Stomach (tissue), 19 donors: ENCODE measurements at places on chromosomes 16 and 17. TPM values are rescaled to one million over a fixed set of nuclear protein-coding genes. Genes with fewer than 3 reads are reported as not detected.

The ENPP7 gene
- polyA plus RNA-seq, result not detected

The TBX21 gene
- 0.31 TPM for polyA plus RNA-seq

The PABPN1L gene
- polyA plus RNA-seq, result 0.15 TPM

The GRIN2A gene
- polyA plus RNA-seq, result 0.06 TPM

The KRTAP3-1 gene
- not detected for polyA plus RNA-seq

The PRSS21 gene
- 2.9 TPM for polyA plus RNA-seq

The CA7 gene
- polyA plus RNA-seq, result not detected

The ABI3 gene
- 9.5 TPM for polyA plus RNA-seq

The SLC16A11 gene
- 0.68 TPM for polyA plus RNA-seq

The MRTFB gene
- polyA plus RNA-seq, result 4.3 TPM

The DNAH9 gene
- 0.28 TPM for polyA plus RNA-seq

The CLUH gene
- 40.1 TPM for polyA plus RNA-seq

The CCDC200 gene
- polyA plus RNA-seq, result not detected

The MAP3K3 gene
- 16.9 TPM for polyA plus RNA-seq

The EFCAB13 gene
- polyA plus RNA-seq, result 0.43 TPM

The CHST5 gene
- polyA plus RNA-seq, result not detected

The TMC5 gene
- polyA plus RNA-seq, result 16.0 TPM

The OR3A2 gene
- polyA plus RNA-seq, result not detected

The KCNG4 gene
- polyA plus RNA-seq, result not detected

The IL17C gene
- polyA plus RNA-seq, result not detected

The GPR179 gene
- not detected for polyA plus RNA-seq

The ERBB2 gene
- 47.7 TPM for polyA plus RNA-seq

The ZNF385C gene
- 0.53 TPM for polyA plus RNA-seq

The CFAP52 gene
- not detected for polyA plus RNA-seq

The SPATA32 gene
- polyA plus RNA-seq, result not detected

The RPGRIP1L gene
- 1.9 TPM for polyA plus RNA-seq

The CETP gene
- polyA plus RNA-seq, result 0.46 TPM

The CEMP1 gene
- not detected for polyA plus RNA-seq

The CHMP6 gene
- 25.4 TPM for polyA plus RNA-seq

The CLEC3A gene
- polyA plus RNA-seq, result not detected
